ENCODE measurements at places on chromosomes 13 and 19.

DNA sequence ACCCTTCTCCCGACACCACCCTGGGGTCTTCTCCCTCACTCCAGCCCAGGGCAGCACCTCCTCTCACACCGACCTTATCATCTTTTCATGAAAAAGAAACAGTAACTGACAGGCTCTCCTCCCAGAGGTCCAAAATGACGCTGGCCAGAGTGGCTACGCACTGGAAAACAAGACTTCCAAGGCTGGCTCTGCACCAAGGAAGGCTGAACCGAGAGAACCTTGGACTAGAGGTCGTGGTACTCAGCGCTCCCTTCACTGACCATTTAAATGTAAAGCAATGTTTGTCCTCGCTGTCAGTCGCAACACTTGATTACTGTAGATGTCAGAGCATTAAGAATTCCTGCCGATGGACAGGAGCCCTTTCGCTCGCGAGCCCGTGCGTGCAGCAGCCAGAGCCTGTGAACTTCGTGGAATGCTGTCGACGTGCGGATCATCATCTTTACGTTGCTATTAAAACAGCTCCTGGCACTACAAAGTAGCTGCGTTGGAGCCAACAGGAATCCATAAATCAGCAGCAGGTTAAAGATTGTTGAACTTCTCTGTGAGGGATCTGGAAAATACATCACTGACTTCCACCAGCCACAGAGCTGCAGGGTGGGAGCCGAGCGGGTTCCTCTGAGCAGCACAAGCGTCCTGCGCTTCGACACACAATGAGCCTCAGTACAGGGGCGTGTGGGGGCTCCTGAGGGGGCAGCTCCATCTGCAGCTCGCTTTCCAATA lies 125.5 kb upstream of the MCF2L start:
- DNase-seq = no peak

DNA sequence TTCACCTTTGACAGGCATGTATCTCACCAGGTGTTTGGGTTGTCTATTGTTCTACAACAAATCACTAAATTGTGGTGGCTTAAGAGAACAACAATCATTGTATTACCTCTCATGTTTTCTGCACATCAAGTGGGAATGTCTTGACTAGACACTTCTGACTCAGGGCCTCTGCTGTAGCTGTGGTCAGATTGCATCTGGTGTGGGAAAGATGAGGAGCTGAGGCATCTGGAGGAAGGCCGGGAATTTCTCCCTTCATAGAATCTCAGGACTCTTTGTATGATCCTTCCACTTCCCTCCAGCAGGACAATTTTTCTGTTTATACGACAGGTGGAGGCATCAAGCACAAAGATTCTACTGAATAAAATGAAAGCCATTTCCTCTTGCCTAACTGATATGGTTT lies 511.8 kb upstream of the NBEA start:
- no peak for DNase-seq

- DNase-seq = no peak
Measured at GRCh38 chr19:7099597-7099921, 30.1 kb downstream of the ZNF557 start.

GRCh38 chr19:14405758-14406644 lies 13.1 kb downstream of the DDX39A start:
- peak; percentile 89 for DNase-seq

DNA sequence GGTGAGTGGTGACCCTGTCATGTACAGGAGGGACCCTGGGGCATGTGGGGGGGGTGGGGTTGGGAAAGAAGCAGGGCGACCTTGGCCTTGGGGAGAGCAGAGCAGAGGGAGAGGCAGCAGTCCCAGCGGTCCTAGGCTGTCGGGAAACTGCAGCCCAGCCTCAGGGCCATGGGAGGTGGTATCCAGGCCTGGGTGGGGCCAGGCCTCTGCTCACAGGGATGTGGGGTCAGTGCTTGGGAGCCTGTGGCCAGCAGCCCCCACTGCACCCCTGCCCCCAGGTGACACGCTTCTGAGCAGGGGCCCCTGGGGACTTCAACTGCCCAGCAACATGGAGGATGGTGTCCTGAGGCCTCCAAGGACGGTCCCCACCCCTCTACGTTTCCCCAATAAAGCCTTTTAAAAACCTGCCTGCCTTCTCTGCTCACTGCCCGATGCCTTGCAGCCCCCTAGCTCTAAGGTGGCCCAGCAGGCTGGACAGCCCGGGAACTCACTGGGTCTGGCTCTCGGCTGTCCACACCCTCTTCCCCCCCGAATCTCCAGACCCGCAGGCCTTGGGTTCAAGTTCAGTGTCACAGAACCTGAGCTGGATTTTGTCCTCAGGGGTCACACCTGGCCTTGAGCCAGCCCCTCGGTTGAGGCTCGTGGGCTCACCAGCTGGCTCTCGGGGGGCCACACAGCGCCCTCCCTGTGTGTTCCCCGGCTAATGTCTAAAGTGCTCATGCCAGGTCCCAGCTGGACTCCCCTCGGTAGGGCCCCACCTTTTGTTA lies 6.9 kb downstream of the PNKP start:
- DNase-seq = no peak

DNA sequence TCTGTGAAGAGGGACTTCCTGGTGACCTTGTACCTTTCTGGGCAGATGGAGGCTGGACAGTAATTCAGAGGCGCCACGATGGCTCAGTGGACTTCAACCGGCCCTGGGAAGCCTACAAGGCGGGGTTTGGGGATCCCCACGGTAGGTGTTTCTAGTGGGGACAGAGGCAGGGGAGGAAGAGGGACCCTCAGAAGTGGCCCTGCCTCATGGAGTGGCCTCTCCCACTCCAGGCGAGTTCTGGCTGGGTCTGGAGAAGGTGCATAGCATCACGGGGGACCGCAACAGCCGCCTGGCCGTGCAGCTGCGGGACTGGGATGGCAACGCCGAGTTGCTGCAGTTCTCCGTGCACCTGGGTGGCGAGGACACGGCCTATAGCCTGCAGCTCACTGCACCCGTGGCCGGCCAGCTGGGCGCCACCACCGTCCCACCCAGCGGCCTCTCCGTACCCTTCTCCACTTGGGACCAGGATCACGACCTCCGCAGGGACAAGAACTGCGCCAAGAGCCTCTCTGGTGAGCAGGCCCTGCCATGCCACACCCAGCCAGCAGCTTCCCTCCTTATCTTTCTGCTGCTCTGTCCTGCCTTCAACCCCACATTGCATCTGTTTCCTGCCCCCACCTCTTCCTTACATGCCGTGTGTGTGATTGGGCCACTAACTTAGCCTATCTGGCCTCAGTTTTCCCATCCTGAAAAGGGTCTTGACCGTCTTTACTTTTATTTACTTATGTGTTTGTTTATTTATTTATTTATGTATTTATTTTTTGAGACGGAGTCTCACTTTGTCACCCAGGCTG lies 7.3 kb downstream of the ANGPTL4 start:
- DNase-seq = peak; percentile 50

DNA sequence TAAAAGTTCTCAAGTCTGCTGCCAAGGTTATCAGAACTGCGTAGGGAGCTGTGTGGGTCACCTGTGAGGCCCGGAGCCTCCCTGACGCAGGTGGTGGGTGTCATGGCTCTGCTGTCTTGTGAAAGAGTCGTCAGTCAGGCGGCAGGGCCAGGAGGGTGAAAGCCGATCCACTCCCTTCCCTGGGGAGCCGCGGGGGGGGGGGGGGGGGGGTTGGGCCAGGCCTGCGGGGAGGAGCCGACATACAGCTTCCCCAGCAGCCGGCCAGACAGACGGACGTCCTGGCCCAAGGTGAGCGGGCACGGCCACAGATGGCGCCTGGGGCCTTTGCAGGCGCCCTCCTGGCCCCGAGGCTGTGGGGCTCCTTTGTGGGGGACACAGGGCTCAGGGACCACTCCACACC lies 12.4 kb downstream of the SBNO2 start:
- DNase-seq = no peak

DNA sequence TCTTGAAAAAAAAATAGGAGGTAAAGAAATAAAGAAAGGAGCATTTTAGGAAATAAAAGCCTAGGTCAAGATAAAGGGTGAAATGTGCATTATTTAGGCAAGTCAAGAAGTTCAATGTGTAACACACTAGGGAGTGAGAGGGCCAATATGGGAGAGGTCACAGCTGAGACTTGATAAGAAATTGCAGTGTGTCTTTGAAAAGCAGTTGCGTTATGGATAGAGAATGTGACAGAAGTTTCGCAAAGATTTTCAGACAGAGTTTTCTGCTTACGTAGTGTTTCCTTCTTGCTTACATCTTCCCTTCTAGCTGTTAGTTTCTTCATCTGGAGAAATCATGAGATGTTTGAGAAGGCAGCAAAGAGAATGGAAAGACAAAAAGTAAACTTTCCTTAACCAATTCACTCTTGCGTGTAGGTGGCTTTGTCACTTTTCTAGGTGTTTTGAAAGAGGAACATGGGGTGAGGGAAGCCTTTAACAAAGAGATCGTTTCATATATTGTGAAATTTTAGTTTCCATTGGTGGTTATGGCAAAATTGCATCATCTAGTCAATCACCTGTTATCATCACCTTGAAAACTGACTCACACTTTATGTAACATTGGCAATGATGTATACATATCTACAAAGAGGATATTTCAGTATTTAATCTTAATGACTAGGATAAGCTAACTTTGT lies 975.5 kb downstream of the OLFM4 start:
- no peak for DNase-seq

- DNase-seq = no peak
Measured at GRCh38 chr13:39107561-39107960, 69.3 kb downstream of the NHLRC3 start.

GRCh38 chr19:10143681-10144080 lies 24.0 kb upstream of the EIF3G start:
- DNase-seq = no peak

- no peak for DNase-seq
Measured at GRCh38 chr13:23144431-23144830, 36.3 kb upstream of the SGCG start.

- DNase-seq = peak; percentile 29
Measured at GRCh38 chr19:54376610-54377285, 12.0 kb upstream of the LAIR1 start.

GRCh38 chr13:111027458-111028439 lies 87.4 kb upstream of the ARHGEF7 start:
- no peak for DNase-seq

DNA sequence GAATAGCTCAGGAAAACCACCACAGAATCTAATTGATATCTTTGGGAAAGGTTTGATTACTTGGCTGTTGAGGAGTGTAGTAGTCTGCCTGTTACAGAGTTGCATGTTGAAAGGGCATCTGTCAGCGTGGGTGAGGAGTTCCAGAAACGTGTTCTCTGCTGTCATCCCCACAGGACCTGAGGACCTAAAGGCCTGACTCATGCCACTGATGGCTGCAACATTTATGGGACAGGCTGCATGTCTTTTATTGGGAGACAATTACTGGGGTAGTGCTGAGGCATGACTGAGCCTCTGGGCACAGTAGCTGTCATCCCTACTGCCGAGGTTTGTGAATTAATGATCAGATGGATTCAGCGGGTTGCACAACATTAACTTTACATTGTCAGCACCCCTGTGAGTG lies 525.9 kb downstream of the GPC6 start:
- no peak for DNase-seq

DNA sequence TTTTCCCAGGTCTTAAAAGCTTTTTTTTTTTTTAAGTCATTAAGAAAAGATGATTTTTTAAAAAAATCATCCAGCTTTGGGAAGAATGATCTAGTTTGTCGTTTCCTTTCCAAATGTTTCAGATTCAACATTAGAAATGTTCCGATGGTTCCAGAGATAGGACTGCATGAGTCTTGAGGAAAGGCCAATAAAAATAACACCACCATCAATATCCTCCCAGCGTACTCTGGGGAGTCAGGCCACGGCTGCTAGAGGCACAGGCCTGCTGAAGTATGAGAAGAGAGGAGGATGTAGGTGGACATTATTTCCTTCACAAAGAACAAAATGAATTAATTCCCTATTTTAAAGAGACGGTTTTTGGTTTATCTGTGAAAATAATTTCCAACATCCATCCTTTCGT lies 60.0 kb upstream of the SHISA2 start:
- no peak for DNase-seq

GRCh38 chr13:27359199-27359821 lies 65.1 kb upstream of the GTF3A start:
- peak; percentile 80 for DNase-seq

GRCh38 chr19:34365463-34366401 lies 736 bp downstream of the GPI start:
- DNase-seq = peak; percentile 24

DNA sequence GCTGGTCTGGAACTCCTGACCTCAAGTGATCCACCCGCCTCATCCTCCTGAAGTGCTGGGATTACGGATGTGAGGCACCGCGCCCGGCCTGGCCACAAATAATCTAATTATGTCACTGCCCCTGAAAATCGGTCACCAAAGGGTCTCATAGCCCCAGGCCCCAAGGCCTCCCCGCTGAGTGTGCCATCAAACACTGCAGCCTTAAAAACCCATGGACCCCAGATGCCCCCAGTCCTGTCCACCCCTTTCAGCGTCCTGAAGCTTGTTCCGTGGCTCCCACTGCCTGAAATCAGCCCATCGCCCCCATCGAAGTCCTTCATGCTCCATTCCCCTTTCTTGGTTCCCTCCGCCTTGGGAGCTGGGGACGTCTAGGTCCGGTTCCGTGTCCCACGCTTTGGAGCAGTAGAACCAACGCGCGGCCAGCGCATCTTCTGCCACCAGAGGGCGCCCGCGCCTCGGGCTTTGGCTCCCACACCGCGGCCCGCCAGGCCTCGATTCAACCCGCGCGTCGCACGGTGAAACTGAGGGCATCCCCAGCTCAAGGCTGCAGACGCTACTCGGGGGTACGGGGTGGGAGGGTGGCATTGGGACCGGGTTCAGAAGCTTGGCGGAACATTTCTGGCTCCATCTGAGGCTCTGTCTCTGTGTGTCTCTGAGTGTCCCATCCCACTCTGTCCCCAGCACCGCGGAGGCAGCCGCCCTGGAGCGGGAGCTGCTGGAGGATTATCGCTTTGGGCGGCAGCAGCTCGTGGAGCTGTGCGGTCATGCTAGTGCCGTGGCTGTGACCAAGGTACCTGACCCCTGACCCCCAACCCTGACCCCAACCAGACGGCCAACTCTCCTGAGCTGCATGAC lies 3.5 kb downstream of the YJEFN3 start:
- DNase-seq = peak; percentile 68

GRCh38 chr19:584240-585001 lies 5.3 kb upstream of the HCN2 start:
- DNase-seq = peak; percentile 68

DNA sequence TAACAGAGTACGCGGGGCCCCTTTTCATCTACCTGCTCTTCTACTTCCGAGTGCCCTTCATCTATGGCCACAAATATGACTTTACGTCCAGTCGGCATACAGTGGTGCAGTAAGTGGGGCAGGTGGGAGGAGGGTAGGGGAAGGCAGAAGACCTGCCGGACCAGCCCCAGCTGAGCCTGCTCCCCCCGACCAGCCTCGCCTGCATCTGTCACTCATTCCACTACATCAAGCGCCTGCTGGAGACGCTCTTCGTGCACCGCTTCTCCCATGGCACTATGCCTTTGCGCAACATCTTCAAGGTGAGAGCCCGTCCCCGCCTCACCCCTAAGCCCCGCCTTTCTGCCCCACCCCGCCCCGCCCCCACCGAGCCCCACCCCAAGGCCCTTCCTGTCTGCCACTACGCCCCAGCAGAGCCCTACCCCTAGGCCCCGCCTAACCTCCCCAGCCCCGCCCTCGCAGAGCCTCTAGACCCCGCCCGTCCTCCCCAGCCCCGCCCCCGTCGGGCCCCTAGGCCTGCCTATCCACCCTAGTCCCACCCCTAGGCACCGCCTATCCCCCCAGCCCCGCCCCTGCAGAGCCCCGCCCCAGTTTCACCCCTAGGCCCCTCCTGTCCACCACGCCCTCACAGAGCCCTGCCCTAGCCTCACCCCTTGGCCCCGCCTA lies 7.7 kb downstream of the NDUFB7 start:
- no peak for DNase-seq

Data from KBM-7 (cell line).